HAP-1 (cell line): ENCODE measurements at places on chromosomes 1 and 21.

GRCh38 chr1:76868154-76868882 lies 1.0 kb downstream of the ST6GALNAC5 start:
- no peak for DNase-seq

DNA sequence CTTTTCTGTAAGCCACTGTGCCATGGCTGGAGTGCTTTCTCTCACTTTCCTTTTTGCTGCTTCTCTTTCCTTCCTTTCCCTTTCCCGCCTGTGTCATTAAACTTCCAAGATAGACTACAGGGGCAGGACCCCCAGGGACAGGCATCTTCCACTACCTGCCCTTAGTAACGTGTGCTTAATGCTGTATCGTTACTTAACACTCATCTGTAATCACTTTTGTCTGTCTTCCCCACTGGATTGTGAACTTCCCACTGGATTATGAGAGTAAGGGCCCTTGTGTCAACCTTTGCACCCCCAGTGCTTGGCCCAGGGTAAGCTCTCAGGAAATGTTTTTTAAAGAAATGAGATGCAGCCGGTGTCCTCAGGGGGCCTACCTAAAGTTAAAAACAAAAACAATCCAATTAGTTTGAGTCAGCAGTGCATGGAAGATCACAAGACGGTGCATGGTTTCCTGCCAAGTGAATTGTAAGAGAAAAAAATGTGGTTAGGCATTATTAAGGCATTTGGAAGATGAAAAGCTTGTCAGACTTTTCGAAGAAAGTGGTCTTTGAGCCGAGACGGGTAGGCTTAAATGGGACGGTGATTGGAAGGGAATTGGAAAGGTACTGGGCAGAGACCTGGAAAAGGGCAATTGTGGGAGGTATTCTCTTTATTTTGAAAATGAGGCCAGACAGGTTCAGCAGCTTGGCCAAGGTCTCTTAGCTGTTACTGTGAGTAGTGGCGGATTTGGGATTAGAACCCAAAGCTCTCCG lies 958 bp downstream of the LYPLAL1 start:
- peak; percentile 15 for DNase-seq

DNA sequence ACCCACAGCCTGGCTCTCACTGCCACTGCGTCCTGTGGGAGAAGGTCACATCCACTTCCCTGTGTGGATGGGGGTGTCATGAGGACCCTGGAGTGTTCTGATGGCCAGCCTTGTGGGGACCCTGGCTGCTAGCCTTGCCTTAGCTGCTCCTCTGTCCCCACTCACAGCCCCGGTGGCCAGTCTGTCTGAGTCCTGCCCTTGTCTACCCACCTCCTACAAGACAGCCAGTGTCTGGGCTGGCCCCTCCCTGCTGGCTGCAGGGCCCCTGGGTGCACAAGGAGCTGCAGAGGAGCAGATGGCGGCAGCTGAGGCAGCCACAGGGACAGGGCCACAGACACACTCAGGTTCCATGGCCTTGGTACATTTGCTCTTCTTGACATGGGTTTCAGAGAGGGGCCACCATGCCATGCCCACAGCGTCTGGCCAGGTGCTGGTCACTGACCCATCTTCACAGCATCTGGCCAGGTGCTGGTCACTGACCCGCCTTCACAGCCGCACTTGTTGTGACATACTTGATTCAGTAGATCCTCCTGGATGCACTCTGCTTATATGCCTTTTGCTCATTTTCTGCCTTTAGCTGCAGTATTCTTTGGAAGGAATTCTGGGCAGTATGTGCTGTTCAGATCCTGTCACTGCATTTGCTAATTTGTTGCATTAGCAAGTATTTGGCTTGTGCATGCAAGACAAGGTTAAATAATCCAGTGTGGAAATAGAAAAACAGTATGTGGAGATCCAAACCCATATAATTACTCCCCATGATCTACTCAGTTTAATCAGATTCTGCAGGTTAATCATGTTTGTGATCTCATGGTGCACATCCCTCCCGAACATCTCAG lies 157.8 kb downstream of the PCBP3 start:
- DNase-seq, result no peak

- DNase-seq, result no peak
These were observed 81.0 kb upstream of the KCNK2 start for GRCh38 chr1:215001419-215002021.

DNA sequence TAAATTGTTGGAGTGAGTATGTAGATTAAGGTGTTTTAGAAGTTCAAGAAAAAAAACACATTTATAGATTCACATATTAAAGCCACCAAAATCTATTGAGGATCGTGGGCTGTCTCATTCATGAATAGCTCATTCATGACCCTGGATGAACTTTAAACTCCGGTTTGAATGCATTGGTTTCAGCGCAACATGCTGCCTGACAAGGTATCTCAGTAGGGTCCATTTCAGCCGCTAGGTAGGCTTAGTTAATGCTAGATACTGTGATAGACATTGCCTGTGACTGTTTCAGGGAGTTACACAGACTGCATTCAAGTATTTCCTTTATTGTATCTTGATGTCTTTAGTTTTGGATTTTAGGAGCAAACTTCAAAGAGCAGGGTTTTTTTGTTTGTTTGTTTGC lies 140.5 kb upstream of the POGK start:
- no peak for DNase-seq

DNA sequence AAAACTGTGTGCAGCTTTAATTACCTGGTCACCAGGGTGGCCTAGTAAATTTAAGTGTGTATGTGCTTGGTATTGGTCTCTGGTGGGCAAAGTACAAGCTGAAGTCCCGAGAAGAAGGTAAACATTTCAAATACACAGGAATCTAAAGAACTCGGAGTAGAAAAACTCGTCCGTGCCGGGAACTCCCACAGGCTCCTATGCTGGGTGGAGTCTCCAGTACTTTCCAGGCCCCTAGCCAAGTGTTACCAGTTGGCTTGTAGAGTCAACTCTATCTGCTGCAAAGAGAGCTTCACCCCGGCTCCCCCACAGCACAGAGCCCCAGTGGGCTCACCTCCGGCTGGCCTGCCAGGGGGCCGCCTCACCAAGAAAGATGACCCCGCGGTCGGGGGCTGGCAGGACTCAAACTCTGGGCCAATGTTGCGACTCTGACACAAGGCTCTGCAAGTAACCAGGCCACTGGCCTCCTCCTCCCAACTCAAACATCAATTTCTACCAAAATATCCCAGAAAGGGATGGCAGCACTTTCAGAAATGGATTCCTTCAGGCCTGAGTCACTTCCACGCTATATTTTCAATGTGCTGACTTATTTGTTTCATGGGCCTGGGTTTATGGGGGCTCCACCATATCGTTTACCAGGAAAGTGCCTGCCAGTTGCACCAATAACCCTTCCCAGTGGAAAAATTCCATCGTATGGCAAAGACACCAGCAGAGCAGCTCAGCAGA lies 73.9 kb downstream of the SLC66A1 start:
- DNase-seq, result no peak

DNA sequence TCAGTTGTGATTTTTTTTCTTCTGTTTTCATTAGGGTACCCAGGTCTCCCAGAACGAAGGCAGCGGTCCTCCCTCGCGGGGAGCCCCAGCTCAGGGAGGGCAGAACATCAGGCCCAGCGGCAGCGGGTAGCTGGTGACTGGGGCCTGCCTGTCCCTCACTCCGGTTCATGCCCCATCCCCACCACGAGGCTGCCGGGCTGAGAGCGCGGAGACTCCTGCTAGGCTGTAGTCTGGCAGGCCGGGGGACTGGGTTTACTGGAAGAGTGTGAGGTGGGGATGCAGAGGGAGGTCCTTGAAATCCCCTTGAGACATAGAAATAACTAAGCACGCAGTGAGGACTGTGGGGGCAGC lies 10.5 kb downstream of the BRINP2 start:
- no peak for DNase-seq
